Esophagus squamous epithelium (tissue), 5 donors: ENCODE measurements at places on chromosomes 7 and 10.

- DNase-seq: no peak
These were observed 81.0 kb downstream of the PPP1R3C start for GRCh38 chr10:91551856-91552255.

- DNase-seq: no peak
These were observed 11.4 kb downstream of the DAGLB start for GRCh38 chr7:6436385-6436685.

- DNase-seq: no peak
These were observed 8.8 kb upstream of the ASB10 start for GRCh38 chr7:151195616-151196450.

DNA sequence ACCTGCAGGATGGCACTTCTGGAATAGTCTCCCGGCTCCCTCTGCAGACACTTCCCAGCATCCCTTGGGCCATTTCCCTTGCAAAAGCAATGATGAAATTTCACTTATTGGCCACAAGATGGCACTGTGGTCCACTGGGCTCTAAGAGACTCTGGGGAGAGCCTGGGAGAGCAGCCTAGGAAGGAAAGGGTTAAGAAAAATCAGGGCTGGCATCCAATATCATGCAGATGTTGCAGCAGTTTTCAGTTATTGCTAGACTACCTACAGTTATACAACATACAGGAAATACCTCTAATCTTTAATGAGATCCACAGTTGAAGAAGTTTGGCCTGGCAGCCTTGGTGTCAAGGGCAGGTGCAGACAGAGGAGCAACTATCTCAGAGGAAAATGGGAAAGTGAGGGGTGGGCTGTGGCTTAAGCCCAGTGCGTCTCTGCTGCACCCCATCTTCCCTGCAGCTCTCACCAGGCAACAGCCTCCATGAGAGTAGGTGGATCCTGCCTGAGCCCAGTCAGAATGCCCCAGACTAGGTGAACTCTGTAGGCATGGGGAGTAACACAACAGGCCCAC is 100.2 kb upstream of the PRSS58 start:
- no peak for DNase-seq

- DNase-seq: no peak
These were observed 18.2 kb downstream of the SLC29A3 start for GRCh38 chr10:71337219-71337701.

DNA sequence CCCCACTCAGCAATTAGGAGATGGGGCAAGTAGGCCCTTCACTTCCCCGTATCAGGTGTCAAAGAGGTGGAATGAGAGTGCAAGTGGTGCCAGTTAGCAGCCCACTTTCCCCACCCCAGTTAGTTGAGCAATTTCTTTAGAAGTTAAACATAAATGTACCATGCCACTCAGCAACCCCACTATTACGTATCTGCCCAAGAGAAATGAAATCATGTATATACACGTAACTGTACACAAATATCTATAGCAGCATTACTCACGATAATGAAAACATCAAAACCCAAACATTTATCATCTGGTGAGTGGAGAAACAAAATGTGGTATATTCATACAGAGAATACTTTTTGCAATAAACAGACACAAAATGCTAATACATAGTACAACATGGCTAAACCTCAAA is 50.4 kb downstream of the IMMP2L start:
- DNase-seq: no peak
